ENCODE measurements at places on chromosomes 16 and 17.

DNA sequence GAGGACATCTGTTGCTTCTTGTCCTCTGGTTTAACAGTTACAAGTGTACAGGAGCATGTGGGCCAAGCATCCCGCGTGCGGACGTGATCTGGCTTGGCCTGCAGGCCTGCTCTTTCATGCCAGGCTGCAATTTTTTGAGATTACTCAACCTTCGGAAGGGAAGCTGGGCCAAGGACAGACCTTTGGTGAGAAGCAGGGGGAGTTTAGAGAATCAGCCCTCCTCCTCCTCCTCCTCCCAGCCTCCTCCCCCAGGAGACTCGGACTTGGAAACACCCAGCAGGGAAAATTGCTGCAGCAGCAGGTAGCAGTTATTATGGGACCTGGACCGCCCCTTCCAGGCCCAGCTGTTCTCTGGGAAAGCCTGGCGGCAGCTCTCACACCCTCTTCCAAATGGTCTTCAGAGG lies 5.1 kb upstream of the KLHL36 start:
- peak; percentile 93 for DNase-seq

DNA sequence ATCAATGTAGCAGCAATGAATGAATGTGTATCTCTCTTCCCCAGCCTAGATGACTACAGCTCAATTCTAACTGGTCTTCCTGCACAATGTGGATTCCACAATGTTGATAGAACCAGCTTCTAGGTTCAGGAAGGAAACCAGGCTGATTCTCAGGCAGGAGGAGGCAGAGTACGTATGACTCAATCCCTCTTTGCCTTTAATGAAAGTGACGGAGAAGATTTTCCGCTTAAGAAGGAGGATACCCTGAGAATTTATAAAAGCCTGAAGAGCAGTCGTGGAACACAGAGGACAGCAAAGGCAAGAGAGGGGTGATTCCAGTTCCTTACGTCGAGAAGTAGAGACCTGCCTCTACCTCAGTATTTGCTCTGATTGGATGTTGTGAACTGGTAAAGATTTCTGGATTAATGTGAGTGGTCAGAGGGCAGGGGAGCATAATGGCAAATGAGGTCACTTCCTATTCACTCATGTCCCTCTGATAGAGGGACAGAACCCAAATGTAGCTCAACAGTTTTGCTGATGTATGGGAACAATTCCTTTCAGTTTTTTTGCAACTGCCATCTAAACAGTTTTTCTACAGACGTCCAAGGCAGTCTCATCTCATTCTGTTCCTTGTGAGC lies 15.0 kb upstream of the SLC16A11 start:
- peak; percentile 79 for DNase-seq

DNA sequence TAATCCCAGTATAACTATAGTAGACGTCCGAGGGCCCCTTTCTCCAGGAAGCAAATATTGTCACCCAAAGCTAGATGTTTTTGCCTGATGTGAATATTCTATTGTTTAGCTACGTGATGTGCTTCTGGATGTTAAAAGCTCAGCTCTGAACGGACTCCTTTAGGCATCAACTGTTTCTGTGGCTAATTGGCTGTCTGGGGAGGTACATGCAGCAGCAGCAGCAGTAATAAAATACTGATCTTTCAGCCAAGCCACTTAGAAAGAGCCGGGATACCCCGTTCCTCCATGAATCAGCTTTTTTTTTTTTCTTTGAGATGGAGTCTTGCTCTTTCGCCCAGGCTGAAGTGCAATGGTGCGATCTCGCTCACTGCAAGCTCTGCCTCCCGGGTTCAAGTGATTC lies 43.0 kb downstream of the TRARG1 start:
- DNase-seq: no peak

- no peak for DNase-seq
Observed at GRCh38 chr17:44221862-44222111, 2.3 kb upstream of the UBTF start.

DNA sequence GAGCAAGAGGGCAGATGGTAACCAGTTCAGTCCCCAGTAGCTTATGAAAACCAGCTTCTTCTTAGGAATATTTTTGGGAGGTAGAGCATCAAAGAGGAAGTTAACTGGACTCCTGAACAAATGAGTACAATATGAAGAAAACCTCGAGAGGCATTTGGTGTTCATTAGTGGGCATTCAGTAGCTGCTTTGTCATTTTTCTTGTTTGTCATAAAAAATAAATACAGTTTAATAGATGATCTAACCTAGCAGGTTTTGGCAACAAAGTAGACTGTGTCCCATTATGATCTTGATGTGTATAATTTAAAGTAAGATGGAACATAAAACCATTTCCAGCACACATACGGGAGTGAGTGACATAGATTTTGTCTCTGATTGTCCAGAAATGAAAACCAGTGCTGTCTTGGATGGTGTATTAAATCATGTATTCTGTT lies 173.1 kb downstream of the HS3ST3A1 start:
- no peak for DNase-seq

GRCh38 chr16:4055748-4056147 lies 60.5 kb downstream of the ADCY9 start:
- DNase-seq: no peak

GRCh38 chr17:17942846-17943245 lies 29.4 kb downstream of the TOM1L2 start:
- DNase-seq: peak; percentile 73

DNA sequence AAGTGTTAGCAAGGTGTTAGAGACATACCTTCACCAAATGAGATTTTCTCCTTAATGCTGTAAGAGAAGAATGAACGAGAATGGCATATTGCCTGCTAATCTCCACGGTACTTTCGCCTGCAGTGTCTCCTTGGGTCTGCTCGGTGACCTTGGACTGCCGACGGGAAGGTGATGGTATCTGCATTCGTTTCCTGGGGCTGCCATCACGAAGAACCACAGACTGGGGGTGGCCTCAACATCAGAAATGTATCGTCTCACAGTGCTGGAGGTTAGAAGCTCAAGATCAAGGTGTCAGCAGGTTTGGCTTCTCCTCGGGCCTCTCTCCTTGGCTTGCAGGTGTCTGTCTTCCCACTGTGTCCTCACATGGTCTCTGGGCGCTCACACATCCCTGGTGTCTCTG lies 86.3 kb upstream of the TNRC6C start:
- no peak for DNase-seq

GRCh38 chr17:1180958-1181752 lies 1.4 kb upstream of the ABR start:
- no peak for DNase-seq

GRCh38 chr16:87161822-87162676 lies 155.1 kb downstream of the C16orf95 start:
- no peak for DNase-seq

GRCh38 chr16:46844771-46845170 lies 13.8 kb upstream of the C16orf87 start:
- no peak for DNase-seq

- DNase-seq: peak; percentile 87
Observed at GRCh38 chr17:29150161-29150560, 30.0 kb downstream of the MYO18A start.

- DNase-seq: no peak
Observed at GRCh38 chr16:56589141-56590039, at the start of gene MT3. TSS of gene MT3 (plus strand) at chr16:56589528. CDS start at chr16:56589591, 63 bp downstream.
